ENCODE measurements at places on chromosomes 1 and 21.

GRCh38 chr1:33825506-33825905, 38.4 kb upstream of the HMGB4 start:
- no peak for DNase-seq

GRCh38 chr1:79777481-79778219, 771.1 kb upstream of the ADGRL4 start:
- no peak for DNase-seq

DNA sequence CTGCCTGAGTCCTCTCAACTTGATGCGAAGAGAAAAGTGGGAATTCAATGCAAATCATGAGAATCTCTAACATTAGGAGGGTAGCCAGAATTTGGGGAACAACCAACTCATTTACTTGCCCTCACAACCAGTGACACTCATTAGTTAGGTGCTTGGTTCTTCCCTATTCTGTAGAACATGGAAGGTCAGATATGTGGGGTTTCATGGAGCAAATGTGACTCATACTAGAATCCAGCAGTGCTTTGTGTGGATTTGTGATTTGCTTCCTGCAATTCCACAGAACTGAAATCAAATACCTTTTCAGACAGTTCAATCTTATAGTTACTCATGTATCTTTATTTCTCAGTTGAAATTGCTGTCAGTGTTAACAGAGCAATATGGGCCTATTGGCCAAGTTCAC, 6.9 kb upstream of the ETV3 start:
- DNase-seq = no peak

DNA sequence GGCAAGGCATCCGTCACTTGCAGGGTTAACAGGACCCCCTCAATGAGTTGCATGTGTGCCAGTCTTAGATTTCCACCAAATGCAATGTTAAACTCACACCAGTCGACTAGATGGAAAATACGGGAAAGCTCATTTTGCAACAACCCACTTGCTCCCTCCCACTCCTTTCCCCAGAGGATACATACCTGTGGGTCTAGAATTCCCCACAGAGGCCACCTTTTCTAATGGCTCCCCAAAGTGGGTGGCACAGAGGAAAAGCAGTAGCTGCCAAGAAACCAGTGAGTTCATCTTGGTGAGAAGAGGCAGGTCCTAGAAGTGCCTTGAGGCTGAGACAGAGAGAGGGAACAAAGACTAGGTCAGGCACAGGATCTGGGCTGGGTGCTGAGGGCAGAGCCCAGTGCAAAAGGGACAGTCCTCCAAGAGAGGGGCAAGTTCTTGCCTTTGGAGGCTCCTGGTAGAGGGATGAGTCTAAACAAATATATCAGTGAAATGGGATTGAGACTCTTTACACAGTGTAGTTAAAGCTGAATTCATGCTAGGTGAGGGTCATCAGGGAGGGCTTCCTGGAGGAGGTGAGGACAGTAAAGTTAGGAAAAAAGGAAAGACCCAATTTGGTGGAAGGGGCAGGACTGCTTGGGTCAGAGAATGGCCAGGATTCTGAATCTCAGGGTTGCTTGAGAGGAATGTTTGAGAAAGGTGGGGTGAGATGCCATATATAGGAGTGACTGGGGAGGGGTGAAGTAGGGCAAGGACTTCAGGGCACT, 3.5 kb downstream of the KISS1 start:
- no peak for DNase-seq

- DNase-seq = no peak
Observed at GRCh38 chr1:48249868-48250267, 27.4 kb downstream of the SLC5A9 start.

GRCh38 chr21:38306433-38307141, 49.8 kb downstream of the KCNJ15 start:
- no peak for DNase-seq

GRCh38 chr21:39696618-39697017, 48.4 kb upstream of the IGSF5 start:
- DNase-seq = peak; percentile 90
